ENCODE measurements at places on chromosomes 5 and 9.

- DNase-seq = no peak
Observed at GRCh38 chr9:118533101-118533500, 828.9 kb downstream of the TLR4 start.

DNA sequence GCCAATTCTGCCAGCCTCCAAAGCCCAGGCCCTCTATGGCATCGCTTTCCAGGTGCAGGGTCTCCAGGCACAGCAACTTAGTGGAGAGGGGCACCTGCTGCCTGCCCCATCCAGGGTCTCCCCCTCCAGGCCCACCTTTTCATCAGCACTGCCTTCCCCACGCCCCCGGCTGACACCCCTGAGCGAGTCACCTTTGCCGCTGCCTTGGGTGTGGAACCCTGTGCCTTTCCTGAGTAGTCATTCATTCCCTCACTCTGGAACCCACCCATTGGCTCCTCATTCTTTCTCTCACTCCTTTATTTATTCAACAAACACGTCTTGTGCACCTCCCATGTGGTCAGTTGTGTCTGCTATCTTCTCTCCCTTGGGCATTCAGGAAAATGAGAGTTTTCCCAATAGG, 14.5 kb upstream of the RPL26L1 start:
- DNase-seq = no peak

GRCh38 chr5:159992566-159992965, 16.4 kb upstream of the TTC1 start:
- no peak for DNase-seq

GRCh38 chr9:108441726-108442125, 414.1 kb downstream of the ACTL7B start:
- DNase-seq = no peak

DNA sequence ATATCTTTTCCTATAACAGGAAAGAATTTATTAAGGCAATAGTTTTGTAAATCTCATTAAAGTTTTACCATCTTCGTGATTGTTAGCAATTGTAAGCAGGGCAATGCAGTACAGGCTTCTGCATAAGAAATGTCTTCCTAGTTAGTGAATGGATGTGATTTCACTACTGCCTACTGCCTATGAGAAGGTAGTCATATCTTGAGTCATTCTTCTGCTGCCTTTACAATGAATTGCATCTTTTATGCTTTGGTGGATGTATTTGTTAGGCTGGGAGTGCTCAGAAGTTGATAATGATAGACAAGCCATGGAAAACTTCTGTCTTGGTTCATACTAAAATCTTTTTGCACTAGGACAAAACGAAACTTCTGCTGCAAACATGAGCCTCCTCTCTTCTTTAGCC, 128.0 kb downstream of the ADAMTSL1 start:
- DNase-seq = no peak

GRCh38 chr5:124721229-124721735, 25.2 kb downstream of the ZNF608 start:
- DNase-seq = no peak

DNA sequence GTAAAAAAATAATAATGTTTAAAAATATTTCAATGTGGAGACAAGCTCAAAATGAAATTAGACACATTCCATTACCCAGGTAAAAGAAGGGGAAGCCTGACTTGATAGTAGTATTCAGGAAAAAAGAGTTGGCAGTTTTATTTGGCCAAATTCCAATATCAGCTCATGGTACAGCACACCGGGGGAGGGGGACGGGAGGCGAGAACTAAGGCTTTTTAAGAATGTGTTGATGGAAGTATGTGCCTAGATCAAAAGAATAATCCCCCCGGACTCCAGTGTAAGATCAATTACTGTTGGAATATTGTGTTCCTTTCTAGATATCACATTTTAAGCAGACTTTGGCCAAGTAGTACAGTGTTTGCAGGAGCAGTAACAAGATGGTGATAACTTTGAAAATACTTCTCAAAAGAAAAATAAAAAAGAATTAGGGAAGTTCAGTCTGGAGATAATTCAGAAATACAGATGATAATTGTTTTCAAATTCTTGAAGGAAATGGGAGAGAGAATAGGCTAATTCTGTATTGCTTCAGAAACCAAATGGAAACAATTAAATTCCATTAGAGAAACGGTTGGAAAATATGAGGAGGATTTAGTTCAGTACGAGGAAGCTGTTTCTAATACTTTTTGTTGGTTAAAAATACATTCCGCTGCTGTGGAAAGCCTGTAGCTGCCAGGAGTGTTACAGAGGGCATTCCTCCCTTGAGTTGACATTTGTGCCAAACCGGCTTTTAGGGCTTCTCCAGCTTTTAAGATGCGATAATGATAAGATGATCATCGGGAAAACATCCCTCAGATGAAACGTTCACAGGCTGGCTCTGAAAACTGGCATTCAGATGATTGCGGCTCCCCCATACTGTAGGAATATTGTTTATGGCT, 98.1 kb upstream of the ERBIN start:
- DNase-seq = peak; percentile 77

Data from fibroblast of skin of left quadriceps (primary cell).